ENCODE measurements at places on chromosomes 6 and 20.

DNA sequence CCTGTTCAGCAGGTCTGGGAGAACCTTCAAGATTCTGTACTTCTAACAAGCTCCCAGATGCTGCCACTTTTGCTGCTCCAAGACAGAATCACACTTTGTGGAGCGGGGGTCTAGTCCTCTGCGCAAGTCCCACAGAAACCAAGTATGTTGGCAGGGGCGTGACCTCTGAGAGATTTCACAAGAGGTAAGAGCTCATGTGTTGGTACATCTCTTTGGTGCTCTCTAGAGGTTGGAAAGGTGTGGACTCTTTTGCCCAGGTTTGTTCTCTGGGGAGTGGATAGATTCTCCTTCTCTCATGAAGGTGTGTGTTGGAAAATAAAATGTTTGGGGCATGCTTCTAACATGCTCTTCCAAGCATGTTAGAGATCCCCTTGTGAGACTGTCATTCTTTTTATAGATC is 340.9 kb upstream of the IRAK1BP1 start:
- no peaks in the 10 kb centered on the region for H3K4me1 ChIP-seq
- H3K27ac ChIP-seq = no peak overlapping the region
- peaks cover 2% of the 10 kb centered on the region for H3K36me3 ChIP-seq
- no peak for DNase-seq
- no peaks in the 10 kb centered on the region for H3K27me3 ChIP-seq

GRCh38 chr6:41278699-41279405 is 7.6 kb downstream of the TREM1 start:
- H3K4me3 ChIP-seq = no peak overlapping the region
- peaks cover 26% of the 10 kb centered on the region for H3K27me3 ChIP-seq
- H3K36me3 ChIP-seq = no peaks in the 10 kb centered on the region
- no peak overlapping the region for H3K27ac ChIP-seq

GRCh38 chr20:40578961-40579360 is 110.1 kb downstream of the MAFB start:
- H3K27me3 ChIP-seq = peaks cover 21% of the 10 kb centered on the region
- H3K27ac ChIP-seq = no peak overlapping the region
- no peaks in the 10 kb centered on the region for H3K36me3 ChIP-seq
- H3K4me3 ChIP-seq = no peak overlapping the region

DNA sequence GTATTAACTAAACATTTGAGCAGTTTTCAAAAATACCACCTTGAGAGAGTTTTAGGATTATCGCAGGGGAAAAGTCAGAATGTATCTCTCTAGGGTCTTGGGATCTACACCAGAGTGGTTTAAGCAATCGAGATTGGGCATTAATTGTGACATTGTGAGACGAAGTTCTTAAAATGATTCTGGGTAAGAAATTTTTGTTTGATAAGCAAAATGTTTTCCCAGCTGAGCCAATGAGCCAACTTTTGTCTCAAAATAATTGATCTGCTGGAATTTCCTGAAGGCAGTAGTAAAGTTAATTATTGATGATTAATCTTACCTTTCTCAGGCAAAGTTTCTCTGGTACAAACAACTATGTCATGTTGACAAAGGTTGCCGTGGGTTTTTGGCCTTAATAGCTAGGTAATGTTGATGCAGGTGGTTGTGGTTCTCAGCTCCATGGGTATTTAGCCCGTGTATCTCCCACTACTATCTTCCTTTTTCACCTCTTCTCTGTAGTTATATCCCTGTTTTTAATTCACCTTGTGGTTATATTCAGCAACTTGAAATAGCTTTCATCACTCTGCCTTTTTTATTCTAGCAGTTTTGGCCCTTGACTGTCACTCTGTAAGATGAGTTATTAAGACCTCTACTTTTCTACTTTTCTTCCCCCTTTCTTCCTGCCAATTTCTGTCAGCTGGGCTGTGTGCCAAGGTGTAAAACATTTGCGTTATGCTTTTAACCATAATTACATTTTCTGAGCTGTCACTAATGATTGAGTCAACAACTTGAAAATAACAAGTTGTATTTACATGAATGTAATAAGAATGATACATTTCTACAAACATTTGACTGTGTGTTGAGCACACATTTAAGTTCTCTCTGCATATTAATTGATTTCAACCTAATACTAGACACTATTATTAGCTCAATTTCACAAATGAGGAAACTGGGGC is 368.3 kb upstream of the BTBD3 start:
- no peak for DNase-seq
- H3K27ac ChIP-seq = no peak overlapping the region
- no peaks in the 10 kb centered on the region for H3K36me3 ChIP-seq
- H3K4me3 ChIP-seq = no peak overlapping the region
- H3K4me1 ChIP-seq = no peaks in the 10 kb centered on the region
- no peaks in the 10 kb centered on the region for H3K27me3 ChIP-seq

DNA sequence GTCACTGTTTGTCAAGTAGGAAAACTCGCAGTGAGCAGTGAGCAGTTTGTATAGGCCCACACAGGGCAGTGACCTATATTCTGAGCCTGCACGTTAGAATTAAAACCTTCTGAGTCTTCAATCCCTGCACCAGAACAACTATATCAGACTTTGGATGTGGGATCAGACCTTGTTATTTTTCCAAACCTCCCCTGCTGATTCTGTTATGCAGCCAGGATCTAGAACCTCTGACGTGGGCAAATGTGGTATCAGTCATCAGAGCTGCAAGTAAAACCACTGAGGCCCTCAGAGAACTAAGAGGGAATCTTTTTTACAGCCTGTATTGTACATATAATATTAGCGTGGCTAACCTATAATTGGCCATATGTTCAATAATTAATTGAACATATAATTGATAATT is 32.0 kb upstream of the AKAP7 start:
- no peaks in the 10 kb centered on the region for H3K4me1 ChIP-seq
- H3K27ac ChIP-seq = no peak overlapping the region
- no peak overlapping the region for H3K4me3 ChIP-seq
- H3K36me3 ChIP-seq = peaks cover 2% of the 10 kb centered on the region

All from central memory CD8-positive, alpha-beta T cell (primary cell).